MV-4-11 (cell line): ENCODE measurements at places on chromosomes 3 and 15.

DNA sequence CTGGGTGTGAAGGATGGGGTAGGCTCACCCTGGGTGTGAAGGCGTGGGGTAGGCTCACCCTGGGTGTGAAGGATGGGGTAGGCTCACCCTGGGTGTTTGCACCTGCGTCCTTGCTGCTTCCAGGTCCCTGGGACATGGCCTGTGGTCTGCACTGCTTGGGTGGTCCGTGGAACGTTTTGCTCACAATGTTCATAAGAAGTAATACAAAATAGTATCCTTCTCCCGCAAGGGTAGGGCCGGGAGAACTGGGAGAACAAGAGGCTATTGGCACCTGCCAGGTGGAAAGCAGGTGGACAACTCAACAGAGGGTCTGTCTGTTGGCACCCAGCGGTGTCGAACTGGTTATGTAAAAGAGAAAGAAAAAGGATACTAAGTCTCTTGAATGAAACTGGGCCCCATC lies 17.0 kb upstream of the PCSK6 start:
- no peak for DNase-seq

GRCh38 chr3:43995547-43996378 lies 245.9 kb upstream of the TOPAZ1 start:
- no peak for DNase-seq

- peak; percentile 34 for DNase-seq
These were observed 94.4 kb downstream of the DNASE1L3 start for GRCh38 chr3:58116161-58116955.

GRCh38 chr3:78174821-78175220 lies 1134.9 kb downstream of the ROBO2 start:
- DNase-seq: no peak

- DNase-seq: no peak
These were observed 1.4 kb downstream of the GPR149 start for GRCh38 chr3:154428286-154429206.

DNA sequence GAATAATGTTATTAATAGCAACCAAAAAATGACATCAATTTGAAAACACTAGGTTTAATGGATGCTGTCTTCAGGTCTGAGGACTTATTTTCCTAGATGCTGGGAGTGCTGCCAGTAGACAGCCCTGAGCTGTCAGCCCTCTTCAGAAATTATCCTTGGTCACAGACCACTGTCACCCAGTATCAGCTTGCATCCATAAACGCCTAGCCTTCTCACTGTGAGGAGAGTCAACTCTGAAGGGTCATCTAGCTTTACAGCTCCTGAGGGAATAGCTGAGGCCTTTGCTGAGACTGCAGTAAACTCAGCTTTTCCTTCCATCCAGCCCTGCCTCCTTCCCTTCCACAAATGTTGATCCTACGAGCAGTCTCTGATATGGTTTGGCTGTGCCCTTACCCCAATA lies 19.4 kb upstream of the MNS1 start:
- no peak for DNase-seq

DNA sequence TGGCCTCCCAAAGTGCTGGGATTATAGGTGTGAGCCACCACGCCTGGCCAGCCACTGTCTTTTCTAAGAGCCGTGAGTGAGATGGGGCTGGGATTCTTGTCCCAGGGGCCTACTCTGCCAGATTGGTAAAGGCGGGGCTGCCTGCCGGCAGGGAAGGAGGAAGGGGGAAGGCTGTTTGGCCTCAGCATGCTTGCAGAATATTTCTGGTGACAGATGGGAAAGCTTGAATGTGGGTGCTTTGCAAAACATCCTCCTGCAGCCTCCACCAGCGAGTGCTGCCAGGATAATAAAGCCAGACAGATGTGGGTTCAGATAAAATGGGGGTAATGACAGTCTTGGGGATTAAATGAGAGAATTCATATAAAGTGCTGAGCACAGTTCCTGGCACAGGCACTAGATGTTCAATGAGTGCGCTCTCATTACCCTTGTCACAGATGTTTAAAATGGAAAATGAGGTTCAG lies 19.8 kb upstream of the ACOX2 start:
- no peak for DNase-seq

- DNase-seq: no peak
These were observed 125.1 kb downstream of the TJP1 start for GRCh38 chr15:29696950-29697738.

- no peak for DNase-seq
These were observed 48.9 kb downstream of the PTH1R start for GRCh38 chr3:46926447-46926846.

GRCh38 chr3:60427109-60427508 lies 824.1 kb downstream of the FHIT start:
- DNase-seq: no peak

GRCh38 chr3:82085356-82085755 lies 323.9 kb upstream of the GBE1 start:
- DNase-seq: no peak

GRCh38 chr3:139689122-139689521 lies 11.3 kb upstream of the NMNAT3 start:
- no peak for DNase-seq

- DNase-seq: no peak
These were observed 71.9 kb downstream of the SSR3 start for GRCh38 chr3:156483002-156483401.

- DNase-seq: no peak
These were observed 4.3 kb downstream of the SNTN start for GRCh38 chr3:63656786-63657185.

- peak; percentile 19 for DNase-seq
These were observed 3.6 kb upstream of the LIMD1 start for GRCh38 chr3:45590822-45591546.

- no peak for DNase-seq
These were observed 96.5 kb upstream of the DNAJC19 start for GRCh38 chr3:181086011-181086410.

- peak; percentile 84 for DNase-seq
These were observed 37.2 kb downstream of the SLC6A6 start for GRCh38 chr3:14439501-14440167.

DNA sequence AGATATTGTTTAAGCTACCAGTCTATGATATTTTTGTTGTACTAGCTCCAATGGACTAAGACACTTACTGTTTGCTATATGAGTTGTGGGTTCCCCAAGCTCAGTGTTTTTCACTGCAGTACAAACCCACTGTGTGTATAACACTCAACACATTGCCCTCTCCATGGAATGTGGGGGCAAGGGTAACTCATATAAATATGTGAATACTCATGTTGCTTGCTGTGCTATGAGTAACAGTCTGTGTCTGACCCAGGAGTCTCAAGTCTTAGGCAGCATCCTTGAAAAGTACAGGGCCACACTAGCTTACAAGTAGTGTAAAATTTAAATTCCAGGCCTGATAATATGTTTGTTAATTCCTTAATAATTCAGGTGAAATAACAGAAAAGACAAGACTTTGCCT lies 22.5 kb upstream of the CNTN3 start:
- no peak for DNase-seq

DNA sequence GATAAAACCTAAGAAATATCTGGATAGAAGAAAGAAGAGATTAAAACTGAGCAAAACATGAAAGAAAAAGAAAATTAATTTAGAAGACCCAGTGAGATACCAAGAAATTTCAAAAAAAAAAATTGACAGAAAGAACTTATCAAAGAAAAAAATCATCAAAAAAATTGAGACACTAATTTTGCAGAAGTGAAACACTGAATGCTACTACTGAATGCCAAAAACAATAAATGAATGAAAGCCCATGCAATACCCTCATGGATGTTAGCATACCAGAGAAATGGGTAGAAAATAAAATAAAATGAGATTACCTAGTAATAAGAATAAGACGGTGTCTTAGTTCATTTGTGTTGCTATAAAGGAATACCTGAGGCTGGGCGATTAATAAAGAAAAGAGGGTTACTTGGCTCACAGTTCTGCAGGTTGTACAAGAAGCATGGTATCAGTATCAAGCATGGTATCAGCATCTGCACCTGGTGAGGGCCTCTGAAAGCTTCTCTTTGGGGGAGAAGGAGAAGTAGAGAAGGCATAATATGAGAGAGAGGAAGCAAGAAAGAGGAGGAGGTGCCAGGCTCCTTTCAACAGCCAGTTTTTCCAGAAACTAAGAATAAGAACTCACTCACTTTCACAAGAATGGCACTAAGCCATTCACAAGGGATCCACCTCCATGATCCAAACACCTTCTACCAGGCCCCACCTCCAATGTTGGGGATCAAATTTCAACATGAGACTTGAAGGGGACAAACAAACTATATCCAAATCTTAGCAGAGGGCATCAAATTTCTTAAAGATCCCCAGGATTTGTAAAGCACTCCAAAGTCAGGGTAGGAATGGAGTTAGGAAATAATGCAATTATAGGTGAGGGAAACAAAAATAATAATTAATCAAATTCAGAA lies 73.2 kb downstream of the BTLA start:
- peak; percentile 25 for DNase-seq

DNA sequence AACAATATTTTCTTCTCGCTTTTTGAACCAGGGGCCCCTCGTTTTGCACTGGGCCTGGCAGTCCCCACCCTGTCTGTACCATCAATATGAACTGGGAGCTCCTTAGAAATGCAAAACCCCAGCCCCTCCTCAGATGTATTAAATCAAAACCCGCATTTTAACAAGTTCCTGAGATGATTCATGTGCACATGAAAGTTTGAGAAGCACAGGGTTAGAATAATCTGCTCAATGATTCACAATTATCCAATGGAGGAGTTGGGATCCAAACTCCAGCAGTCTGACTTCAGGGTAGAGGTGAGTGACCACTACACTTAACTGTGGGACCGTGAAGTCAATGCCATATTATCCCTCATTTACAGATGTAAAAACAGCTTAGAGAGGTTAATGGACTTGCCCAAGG lies 256.4 kb downstream of the IGSF11 start:
- no peak for DNase-seq

DNA sequence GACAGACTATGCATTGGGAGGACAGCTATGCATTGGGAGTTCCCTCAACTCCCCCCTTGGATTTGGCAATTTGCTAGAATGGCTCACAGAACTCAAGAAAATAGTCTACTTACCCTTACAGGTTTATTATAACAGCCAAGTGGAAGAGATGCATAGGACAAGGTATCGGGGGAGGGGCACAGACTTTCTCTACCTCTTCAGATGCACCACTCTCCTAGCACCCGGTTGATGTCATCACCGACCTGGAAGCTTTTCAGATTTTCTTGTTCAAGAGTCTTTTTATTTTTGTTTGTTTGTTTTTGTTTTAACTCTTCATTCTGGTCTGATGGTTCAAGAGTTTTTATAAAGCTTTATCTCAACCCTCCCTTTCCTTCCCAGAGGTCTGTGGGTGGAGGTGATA lies 20.7 kb upstream of the ADAMTS9 start:
- no peak for DNase-seq

- DNase-seq: peak; percentile 38
These were observed 539 bp upstream of the LAMB2 start for GRCh38 chr3:49133226-49133951.

- DNase-seq: no peak
These were observed 87.1 kb downstream of the WDR76 start for GRCh38 chr15:43913941-43914340.

- no peak for DNase-seq
These were observed 25.1 kb downstream of the CNTN6 start for GRCh38 chr3:1117843-1118473.

DNA sequence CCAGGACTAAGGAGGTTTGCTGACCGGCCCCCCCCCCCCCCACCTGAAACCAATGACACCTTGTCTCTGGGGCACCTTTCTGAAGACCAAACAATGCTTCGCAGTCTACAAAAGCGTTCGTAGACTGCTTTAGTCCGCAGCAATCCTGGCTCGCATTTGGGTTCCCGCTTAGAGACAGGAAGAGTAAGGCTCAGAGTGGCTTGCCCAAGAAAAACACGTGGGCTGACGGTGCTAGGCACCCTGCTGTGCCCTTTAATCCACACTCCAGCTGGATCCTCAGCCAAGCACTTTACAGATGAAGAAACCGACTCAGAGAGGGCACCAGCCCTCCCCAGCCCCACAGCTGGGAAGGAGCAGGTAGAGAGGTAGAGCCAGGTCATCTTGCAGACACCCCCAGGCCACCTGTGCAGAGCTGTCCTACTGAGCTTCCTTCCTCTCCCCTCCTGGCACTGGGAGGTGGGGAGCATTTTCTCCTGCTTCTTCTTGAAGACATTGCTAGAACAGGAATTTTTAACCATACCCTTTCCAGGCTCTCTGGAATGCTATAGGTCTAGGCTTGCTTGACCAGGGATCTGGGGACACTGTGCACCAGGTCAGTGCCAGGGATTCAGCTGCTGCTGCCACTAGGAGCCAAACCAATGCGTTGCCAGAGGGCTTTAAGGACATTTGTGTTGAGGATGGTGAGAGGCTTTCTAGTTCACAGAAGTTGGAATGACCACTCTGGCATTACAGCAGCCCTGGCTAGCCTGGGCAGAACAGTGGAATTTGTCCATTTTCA lies 1.0 kb upstream of the KLF15 start:
- DNase-seq: peak; percentile 35

- DNase-seq: peak; percentile 34
These were observed 322.2 kb upstream of the SEMA6D start for GRCh38 chr15:47395076-47395475.

GRCh38 chr15:68654786-68655560 lies 76.2 kb downstream of the CORO2B start:
- no peak for DNase-seq

GRCh38 chr3:139239550-139239949 lies 104.3 kb upstream of the MRPS22 start:
- DNase-seq: no peak

DNA sequence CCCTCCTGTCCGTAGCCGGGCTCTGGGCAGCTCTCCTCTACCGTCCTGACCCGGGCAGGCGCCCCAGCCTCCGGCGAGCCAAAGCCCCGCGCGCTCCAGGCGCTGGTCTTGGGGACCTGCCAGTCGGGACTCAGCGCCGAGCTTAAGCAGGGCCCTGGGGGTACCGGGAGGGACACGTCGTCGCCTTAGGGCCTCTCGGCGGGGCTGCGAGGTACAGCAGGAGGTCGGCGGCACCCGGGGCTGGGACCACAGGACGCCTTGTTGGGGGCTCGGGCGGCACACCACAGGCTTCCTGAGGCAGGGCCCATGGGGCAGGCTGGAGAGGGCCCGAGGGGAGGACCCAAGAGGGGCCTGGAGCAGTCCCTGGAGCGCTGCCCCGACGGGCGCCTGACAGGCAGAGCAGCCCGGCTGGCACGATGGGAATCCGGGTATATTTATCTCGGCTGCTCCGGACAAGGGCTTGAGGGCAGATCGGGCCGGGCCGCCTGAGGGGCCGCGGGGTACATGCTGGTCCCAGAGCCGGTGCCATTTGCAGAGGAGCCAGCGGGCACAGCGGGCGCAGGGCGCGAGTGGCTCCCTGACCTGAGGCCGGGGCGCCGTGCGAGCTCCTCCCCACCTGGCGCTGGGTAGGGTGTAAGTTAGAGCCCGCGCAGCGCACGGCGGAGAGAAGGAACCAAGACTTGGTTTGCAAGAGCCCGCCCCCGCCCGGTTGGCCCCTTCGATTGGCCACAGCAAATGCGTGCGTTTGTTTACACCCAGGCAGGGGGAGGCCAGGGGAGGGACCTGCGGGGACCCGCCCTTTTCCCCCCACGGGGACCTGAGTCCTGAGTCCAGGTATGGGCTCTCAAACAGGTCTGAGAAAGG lies 574 bp downstream of the SLC38A3 start:
- no peak for DNase-seq

DNA sequence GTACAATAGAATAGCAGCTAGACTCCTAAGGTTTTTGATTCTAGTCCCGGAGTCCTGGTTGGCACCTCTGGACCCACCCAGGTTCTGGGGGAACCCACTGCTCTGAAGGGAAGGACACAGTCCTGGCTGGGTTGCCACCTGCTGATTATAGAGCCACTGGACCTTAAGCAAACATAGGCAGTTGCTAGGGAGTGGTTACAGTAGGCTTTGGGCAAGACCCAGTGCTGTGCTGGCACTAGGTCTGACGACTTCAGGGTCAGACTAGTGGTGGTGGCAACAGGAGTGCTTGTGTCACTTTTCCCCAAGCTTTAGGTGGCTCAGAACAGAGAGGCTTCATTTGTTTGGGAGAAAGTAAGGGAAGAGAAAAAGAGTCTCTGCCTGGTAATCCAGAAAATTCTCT lies 109.8 kb upstream of the C3orf80 start:
- DNase-seq: no peak
